ENCODE measurements at places on chromosomes 12 and 14.

DNA sequence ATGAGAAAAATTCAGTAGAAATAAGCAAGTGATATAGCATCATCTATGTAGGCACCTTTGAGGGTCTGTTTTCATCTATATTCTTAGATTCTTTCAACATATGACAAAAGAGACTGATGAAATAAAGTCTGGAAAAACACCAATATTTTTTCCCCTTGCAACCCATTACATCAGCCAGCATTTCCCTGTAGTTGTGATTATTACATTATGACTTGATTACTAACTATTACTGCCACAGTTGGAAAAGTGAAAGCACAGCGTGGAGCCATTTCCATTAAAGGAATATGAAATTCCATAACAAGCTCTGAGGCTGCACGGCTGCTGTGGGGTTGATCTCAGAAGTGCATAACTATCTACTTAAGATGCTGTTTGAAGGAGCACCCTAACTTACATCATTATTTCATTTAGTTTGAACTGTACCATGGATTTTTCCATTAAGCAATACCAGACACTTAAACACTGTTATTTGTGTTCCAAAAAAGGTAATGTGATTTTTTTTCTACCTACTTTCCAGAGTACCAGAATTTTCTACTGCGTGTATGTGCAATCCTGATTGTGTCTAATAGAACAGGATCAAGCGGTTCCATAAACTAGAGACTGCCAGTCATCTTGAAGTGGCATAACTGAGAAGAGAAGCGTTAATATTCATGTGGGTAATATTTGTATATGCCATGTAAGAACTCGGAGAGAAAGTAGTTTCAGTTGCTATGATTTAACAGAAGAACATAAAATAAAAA, 405.5 kb downstream of the MDGA2 start:
- H3K4me3 ChIP-seq: no peak overlapping the region
- no peak for DNase-seq
- no peaks in the 10 kb centered on the region for H3K4me1 ChIP-seq
- H3K27me3 ChIP-seq: no peaks in the 10 kb centered on the region
- no peaks in the 10 kb centered on the region for H3K36me3 ChIP-seq
- no peak overlapping the region for H3K27ac ChIP-seq

- H3K4me3 ChIP-seq: peak overlapping the region; percentile 84
- H3K4me1 ChIP-seq: peaks cover 36% of the 10 kb centered on the region
- H3K36me3 ChIP-seq: no peaks in the 10 kb centered on the region
- no peak for DNase-seq
These were observed 795 bp upstream of the PXN start for GRCh38 chr12:120266180-120266870.

DNA sequence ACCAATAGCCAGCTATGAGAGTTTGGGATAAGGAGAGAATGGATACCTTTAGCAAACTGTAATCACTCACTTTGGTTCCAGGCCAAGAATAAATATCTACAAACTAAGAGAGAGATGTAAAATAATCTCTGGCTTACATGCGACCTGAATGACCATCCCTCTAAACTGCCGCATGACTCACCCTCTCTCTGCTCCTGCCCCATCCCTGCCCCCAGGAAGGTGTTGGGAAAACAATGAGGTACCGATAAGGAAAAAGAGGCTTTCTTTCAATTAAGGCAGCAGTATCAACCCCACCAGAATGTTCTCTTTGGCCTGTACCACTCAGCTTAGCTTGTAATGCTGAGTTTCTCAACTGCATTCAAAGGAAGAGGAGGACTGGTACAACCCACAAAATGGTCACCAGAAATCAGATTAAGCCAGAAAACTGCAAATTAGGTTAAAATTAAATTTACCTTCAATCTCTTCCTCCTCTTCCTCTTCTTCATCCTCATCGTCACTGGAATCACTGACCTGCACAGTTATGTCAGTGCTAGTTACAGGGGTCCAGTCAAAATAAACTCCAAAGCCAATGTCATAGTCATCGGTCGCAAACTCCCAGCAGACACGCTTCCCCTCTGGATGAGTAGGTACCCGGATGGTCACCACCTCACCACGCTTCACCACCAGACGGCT, 22.0 kb downstream of the GSTZ1 start:
- peaks cover 36% of the 10 kb centered on the region for H3K36me3 ChIP-seq
- no peak overlapping the region for H3K4me3 ChIP-seq
- H3K27ac ChIP-seq: peak overlapping the region; percentile 66
- peaks cover 18% of the 10 kb centered on the region for H3K4me1 ChIP-seq

DNA sequence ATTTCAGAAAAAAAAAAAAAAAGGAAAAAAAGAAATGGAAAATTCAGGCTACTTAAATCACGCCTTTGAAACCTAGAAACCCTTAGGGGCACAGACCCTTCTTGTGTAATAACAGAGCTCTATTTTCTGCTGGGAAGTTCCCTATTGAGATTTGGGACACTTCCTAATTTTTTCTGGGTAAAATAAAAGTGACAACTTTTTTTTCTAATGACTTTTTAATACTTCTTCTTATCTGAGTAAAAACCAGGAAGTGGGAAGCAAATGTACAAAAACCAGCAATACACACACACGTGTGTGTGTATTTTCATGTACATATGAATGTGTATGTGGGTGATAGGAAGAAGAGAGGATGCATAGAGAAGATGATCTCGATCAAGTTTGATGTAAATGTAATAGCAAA, 35.8 kb downstream of the ETV6 start:
- H3K4me1 ChIP-seq: peaks cover 30% of the 10 kb centered on the region
- no peaks in the 10 kb centered on the region for H3K27me3 ChIP-seq
- H3K27ac ChIP-seq: peak overlapping the region; percentile 7
- no peak overlapping the region for H3K4me3 ChIP-seq
- DNase-seq: no peak

GRCh38 chr14:102717276-102717675, 60.0 kb upstream of the TRAF3 start:
- H3K4me1 ChIP-seq: peaks cover 2% of the 10 kb centered on the region
- peaks cover 43% of the 10 kb centered on the region for H3K36me3 ChIP-seq
- H3K27ac ChIP-seq: no peak overlapping the region

GRCh38 chr12:64090047-64090446, 132.0 kb downstream of the KICS2 start:
- H3K27ac ChIP-seq: no peak overlapping the region
- H3K36me3 ChIP-seq: no peaks in the 10 kb centered on the region
- H3K4me3 ChIP-seq: no peak overlapping the region
- H3K4me1 ChIP-seq: peaks cover 31% of the 10 kb centered on the region

- DNase-seq: no peak
- peaks cover 26% of the 10 kb centered on the region for H3K4me1 ChIP-seq
- H3K4me3 ChIP-seq: no peak overlapping the region
- no peaks in the 10 kb centered on the region for H3K27me3 ChIP-seq
These were observed 33.5 kb downstream of the MED13L start for GRCh38 chr12:116244001-116244400.

GRCh38 chr12:131012279-131013069, 58.8 kb downstream of the ADGRD1 start:
- no peaks in the 10 kb centered on the region for H3K4me1 ChIP-seq
- H3K4me3 ChIP-seq: no peak overlapping the region
- peaks cover 5% of the 10 kb centered on the region for H3K27me3 ChIP-seq
- no peak for DNase-seq
- no peaks in the 10 kb centered on the region for H3K36me3 ChIP-seq
- no peak overlapping the region for H3K27ac ChIP-seq

GRCh38 chr12:90428881-90429280, 526.1 kb downstream of the CCER1 start:
- no peak overlapping the region for H3K4me3 ChIP-seq
- H3K27ac ChIP-seq: no peak overlapping the region
- no peak for DNase-seq
- peaks cover 3% of the 10 kb centered on the region for H3K4me1 ChIP-seq

DNA sequence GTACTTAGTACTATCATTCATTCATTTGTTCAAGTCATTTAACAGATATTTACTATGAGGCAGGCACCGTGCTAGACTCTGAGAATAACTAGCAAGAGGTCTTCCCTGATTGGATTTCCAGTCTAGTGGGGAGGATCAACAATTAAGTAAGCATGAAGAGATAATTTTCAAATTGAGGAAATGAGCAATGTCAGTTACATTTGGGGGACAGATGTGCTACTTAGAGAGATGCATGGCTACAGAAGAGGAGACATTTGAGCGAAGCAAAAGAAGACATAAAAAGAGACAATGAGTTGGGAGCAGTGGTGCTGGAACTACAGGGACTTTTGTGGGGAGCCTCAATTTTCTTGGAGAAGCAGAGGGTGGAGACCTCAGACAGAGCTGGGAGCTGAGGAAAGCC, 7.7 kb downstream of the KCNA5 start:
- no peak overlapping the region for H3K27ac ChIP-seq
- DNase-seq: no peak
- no peak overlapping the region for H3K4me3 ChIP-seq
- no peaks in the 10 kb centered on the region for H3K36me3 ChIP-seq
- peaks cover 16% of the 10 kb centered on the region for H3K4me1 ChIP-seq

DNA sequence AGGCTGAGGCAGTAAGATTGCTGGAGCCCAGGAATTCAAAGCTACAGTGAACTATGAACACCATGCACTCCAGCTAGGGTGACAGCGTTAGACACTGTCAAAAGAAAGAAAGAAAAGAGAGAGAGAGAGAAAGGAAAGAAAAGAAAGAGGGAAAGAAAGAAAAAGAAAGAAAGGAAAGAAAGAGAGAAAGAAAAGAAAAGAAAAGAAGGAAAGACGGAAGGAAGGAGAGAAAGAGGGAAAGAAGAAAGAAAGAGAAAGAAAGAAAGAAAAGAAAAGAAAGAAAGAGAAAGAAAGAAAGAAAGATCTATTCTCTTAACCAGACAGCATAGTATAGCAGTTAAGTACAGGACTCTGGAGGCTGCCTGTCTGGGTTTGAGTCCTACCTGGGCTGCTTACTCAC, 21.9 kb upstream of the DENND5B start:
- H3K27me3 ChIP-seq: no peaks in the 10 kb centered on the region
- peaks cover 5% of the 10 kb centered on the region for H3K36me3 ChIP-seq
- no peaks in the 10 kb centered on the region for H3K4me1 ChIP-seq
- no peak for DNase-seq
- H3K27ac ChIP-seq: no peak overlapping the region

DNA sequence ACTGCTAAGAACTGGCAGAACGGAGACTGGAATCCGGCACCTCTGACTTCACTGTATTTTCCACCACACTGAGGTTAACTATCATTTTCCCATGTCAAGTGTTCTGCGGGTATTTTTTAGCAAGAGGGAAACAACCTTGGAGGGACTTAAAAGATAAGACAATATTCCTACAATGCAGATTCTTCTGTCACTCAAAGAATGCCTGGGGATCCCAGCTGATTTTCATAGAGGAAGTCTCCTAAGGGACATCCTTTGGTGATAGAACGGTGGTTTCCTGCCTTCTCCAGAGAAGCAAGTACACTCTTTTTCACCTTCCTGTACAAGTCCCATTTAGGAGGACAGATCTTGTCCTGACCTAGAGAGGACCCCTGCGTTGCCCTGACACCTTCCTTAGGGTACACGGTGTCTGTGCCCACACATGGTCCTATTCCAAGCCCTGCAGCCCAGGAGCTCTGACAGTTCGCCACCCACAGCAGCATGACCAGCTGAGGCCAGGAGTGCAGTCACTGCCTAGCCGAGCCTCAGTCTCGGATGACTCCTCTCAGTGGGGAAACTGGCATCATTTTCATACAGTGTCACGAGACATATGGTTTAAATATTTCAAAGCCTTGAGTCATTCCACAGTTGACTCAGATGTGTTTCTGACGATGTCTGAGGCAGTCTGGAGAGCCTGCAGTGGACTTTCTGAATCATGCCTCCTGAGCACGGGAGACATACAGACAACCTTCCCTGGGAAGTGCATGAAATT, 181.3 kb upstream of the FKBP4 start:
- H3K4me1 ChIP-seq: peaks cover 13% of the 10 kb centered on the region
- no peak for DNase-seq
- H3K4me3 ChIP-seq: no peak overlapping the region
- no peak overlapping the region for H3K27ac ChIP-seq

- no peak for DNase-seq
- no peak overlapping the region for H3K4me3 ChIP-seq
- H3K36me3 ChIP-seq: no peaks in the 10 kb centered on the region
- peak overlapping the region; percentile 85 for H3K27ac ChIP-seq
These were observed 363.4 kb downstream of the DAD1 start for GRCh38 chr14:22225516-22226140.

GRCh38 chr14:76268047-76268431, 107.9 kb upstream of the ESRRB start:
- peaks cover 68% of the 10 kb centered on the region for H3K27me3 ChIP-seq
- no peak overlapping the region for H3K27ac ChIP-seq
- no peaks in the 10 kb centered on the region for H3K36me3 ChIP-seq
- H3K4me1 ChIP-seq: no peaks in the 10 kb centered on the region
- no peak for DNase-seq

DNA sequence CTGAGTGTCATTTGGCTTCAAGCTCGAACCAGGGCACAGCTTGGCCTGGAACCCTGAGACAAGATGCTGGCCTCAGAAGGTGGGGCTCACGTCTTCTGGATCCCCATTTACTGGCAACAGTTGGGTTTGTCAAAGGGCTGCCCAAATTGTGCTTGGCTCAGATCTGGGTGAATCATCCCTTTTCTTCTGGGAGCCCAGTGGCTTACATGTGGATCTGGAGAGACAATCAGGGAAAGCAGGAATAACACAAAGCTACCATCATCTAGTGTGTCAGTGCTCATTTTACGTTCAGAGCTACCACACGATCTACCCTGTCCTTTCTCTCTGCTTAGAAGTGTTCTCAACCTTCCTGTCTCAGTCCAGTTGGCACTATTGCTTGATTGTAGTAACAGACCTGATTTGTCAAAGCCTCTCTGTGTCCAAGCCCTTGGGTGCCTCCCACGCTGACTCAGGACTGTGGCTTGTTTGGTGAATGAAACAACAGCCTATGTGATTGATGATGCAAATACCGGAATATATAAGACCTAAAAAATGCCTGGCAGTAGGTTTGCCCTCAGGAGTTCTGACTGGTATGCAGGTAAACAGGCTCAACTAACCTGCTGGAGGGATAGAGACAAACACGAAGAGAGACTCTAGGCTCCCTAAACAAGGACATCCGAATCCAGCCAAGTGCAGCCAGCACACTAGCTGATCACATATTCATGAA, 974.3 kb downstream of the VRK1 start:
- peaks cover 4% of the 10 kb centered on the region for H3K27me3 ChIP-seq
- no peak for DNase-seq
- no peaks in the 10 kb centered on the region for H3K36me3 ChIP-seq

GRCh38 chr12:24226745-24227350, 277.4 kb upstream of the SOX5 start:
- no peak overlapping the region for H3K27ac ChIP-seq
- DNase-seq: no peak
- no peak overlapping the region for H3K4me3 ChIP-seq
- no peaks in the 10 kb centered on the region for H3K36me3 ChIP-seq
- H3K4me1 ChIP-seq: peaks cover 11% of the 10 kb centered on the region
- H3K27me3 ChIP-seq: no peaks in the 10 kb centered on the region

GRCh38 chr12:132610051-132610759, at the start of gene LRCOL1:
TSS of gene LRCOL1 (minus strand) at chr12:132610582. CDS start at chr12:132606251, 4,331 bp downstream.
- no peak within 1 kb of the TSS for H3K4me3 ChIP-seq
- no peak for DNase-seq
- H3K36me3 ChIP-seq: no peaks in the 10 kb centered on the region
- no peak within 1 kb of the TSS for H3K27ac ChIP-seq
- H3K4me1 ChIP-seq: peaks cover 2% of the 10 kb centered on the region
- H3K27me3 ChIP-seq: peaks cover 61% of the 10 kb centered on the region

GRCh38 chr12:98973395-98973794, 328.3 kb downstream of the APAF1 start:
- H3K36me3 ChIP-seq: no peaks in the 10 kb centered on the region
- H3K27ac ChIP-seq: no peak overlapping the region
- no peaks in the 10 kb centered on the region for H3K4me1 ChIP-seq
- peaks cover 7% of the 10 kb centered on the region for H3K27me3 ChIP-seq

GRCh38 chr12:119201789-119202543, 23.2 kb downstream of the HSPB8 start:
- H3K27me3 ChIP-seq: no peaks in the 10 kb centered on the region
- no peak overlapping the region for H3K27ac ChIP-seq
- H3K4me1 ChIP-seq: peaks cover 2% of the 10 kb centered on the region
- no peaks in the 10 kb centered on the region for H3K36me3 ChIP-seq
- H3K4me3 ChIP-seq: no peak overlapping the region
